ENCODE measurements at places on chromosomes 3 and 15. TPM values are rescaled to one million over a fixed set of nuclear protein-coding genes. Genes with fewer than 3 reads are reported as not detected.

DNA sequence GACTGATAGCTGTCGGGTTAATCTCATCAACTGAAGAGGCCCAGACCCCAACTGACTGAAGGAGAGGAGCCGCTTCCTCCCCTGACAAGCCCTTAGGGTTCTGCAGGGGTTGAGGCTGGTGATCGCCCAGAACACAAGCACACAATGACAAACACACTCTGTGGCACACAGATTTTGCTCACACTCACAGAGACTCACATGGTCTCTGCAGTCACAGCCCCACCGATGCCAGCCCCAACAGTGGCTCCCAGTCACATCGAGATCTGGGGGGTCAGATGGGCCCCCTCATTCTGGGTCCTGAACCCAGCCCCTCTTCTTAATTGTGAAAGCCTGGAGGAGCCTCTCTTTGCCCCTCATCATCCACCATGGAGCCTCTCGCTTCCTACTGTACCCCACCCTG, 16.7 kb downstream of the PTH1R start:
- no peak for DNase-seq

DNA sequence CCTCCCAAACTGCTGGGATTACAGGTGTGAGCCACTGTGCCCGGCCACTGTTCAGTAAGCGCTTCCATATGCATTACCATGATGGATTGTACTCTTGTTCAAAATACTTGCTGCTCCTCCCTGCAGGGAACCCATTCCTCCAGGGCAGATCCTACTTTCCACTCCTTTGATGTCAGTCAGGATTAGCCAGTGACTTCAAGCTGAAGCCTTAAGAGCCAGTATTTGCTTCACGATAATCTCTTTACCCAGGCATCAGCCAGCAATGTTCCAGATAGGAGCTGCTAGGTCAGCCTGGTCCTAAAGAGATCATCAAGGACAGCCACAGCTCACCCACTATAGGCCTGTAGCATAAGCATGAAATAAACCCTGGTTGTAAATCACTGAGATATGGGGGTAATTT, 96.5 kb upstream of the UBE2E2 start:
- no peak for DNase-seq

- DNase-seq: no peak
Observed at GRCh38 chr3:141439589-141439988, 47.2 kb upstream of the RASA2 start.

GRCh38 chr3:26198609-26199008, 408.7 kb downstream of the OXSM start:
- DNase-seq: no peak

DNA sequence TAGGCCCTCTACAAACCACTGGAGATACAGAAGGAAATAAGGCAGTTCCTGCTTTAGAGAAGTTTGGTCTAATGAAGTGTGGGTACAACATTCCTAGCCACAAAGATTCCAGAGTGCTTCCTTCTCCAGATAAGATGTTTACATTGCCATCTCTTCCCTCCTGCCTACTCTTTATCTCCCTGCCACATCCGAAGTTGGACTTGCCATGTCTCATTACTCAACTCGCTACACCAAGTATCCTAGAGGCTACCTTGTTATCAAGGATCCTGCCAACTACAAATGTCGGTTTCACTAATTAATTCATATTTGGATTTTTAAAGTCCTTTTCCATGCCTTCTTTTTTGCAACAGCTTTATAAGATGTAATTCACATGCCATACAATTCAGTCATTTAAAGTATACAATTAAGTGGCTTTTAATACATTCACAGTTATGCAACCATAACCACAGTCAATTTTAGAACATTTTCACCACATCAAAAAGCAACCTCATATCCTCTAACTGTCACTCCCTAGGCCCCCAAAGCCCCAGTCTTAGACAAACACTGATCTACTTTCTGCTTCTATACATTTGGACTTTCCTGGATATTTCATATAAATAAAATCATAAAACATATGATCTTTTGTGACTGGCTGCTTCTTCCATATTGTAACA, 53.7 kb upstream of the CSTA start:
- no peak for DNase-seq

DNA sequence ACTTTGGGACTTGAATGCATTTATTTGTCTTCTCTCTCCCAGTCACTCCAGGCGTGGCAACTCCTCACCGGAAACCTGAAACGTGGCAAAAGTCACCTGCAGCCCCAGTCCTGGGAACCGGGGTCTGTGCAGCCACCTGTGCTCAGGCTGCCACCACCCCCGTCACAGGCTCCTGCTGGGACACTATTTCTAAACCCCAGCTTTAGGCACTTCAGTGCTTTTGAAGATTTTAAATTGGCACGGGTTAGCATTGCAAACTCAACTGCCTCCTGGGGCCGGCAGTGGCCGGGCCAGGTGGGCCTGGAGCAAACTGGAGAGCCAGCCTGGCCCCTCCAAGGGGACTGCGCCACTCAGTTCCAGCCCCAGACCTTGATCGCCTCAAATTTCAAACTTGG, 146.7 kb upstream of the IQSEC1 start:
- DNase-seq: no peak

BRK1 gene
- 331 TPM for total RNA-seq

DNA sequence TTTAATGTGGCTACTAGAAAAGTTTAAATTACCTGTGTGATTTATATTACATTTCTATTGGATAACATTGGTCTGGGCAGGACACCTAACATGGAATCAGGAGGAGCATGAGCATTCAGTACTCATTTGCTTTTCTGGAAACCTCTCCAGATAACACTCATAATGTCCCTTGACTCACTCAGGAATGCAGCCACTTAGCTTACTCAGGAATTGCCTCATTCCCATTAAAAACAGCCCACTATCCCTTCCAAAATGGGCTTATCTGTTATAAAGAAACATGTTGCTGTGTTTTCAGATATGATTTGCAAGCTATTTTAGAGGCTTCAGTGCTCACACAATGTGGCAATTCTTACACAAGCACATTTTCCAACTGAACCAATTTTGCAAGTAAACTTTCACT, 17.1 kb downstream of the GBE1 start:
- DNase-seq: peak; percentile 89

- no peak for DNase-seq
Observed at GRCh38 chr3:138418601-138419206, 15.7 kb upstream of the ESYT3 start.

- DNase-seq: no peak
Observed at GRCh38 chr3:16508243-16508578, 5.3 kb downstream of the RFTN1 start.

KBTBD13 gene
- not detected for total RNA-seq

- DNase-seq: no peak
Observed at GRCh38 chr15:60917461-60918145, 311.5 kb downstream of the RORA start.

DNA sequence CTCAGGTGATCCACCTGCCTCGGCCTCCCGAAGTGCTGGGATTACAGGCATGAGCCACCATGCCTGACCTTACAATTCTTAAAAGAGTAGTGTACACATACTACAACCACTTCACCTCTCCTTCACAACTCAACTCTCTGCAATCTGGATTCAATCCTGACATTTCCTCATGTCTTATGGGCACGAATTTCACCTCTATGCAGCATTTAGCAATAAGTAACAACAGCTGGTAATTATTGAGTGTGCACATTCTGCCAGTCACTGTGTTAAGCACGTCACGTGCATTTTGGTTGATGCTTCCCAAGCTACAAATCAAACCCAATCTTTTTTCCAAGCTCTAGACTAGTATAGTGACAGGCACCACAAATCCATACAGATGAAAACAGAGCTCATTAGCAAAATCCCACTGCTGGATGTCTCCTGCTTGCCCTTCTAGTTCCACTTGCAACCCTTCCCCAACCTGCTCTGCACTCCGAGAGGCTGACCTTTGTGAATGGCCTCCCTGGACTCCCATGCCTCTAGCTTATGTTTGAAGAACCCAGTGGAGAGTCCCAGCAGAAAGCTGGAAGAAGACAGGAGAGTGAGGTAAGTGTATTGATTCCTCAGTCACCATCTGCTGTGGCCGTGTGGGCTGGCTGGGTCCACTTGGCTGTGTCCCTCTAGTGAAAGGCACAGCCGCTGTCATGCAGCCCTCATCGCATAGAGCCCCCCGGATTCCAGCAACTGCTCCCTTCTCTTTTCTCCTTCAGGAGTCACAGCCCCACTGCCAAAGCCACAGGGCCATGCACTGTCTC, 176.5 kb downstream of the MEX3B start:
- no peak for DNase-seq

- no peak for DNase-seq
Observed at GRCh38 chr15:73210630-73211029, 158.1 kb downstream of the HCN4 start.

DNA sequence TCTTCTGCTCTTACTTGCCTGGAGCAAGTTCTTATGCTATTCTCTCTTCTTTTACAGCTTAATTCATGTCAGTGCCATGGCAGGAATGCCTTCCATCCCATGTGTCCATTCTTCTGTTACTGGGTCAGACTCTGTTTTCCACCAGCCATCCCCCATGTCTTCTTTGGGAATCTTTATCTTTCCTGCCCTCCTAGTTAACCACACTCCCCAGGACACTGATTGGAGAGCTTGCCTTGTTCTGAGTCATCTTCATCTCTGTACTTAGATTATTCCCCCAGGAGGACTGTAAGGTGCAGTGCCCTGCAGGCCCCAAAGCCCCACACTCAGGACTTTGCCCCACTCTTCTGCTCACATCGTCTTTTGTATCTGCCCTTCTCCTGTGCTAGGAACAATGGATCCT, 3.6 kb downstream of the ABHD17C start:
- peak; percentile 44 for DNase-seq

DNA sequence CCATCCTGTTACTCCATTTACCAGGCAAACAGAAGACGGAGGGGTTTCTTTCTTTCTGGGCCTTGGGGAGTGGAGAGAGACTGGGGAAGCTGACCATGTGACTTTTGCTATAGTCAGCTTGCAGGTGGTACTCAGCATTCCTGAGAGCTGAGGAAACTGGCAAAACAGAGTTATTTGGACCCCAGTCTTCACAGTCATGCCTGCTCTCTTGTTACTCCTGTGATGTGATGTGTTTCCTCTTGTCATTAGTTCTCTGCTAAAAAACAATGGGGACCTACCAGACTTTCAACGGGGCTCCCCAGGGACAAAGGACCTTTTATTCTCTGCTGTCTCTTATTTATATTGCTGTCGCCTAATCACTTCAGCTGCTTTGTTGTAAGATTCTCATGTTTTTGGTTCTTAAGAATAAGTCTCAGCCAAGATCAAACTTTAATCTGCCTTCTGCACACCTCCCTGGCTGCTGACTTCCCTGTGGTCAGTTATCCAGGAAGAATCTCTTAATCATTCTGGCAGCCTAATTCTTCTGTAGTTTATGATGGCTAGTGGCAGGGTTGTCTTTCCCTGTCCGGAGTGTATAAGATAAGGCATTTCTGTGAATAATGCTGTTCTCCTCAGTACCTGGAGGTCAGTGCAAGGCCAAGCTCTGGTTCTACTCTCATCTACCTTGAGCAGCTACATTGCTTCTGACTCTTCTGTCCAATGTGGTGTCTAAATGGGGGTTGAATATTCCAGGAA, 8.8 kb downstream of the STARD9 start:
- DNase-seq: peak; percentile 13

- DNase-seq: no peak
Observed at GRCh38 chr15:89172921-89173320, 48.5 kb downstream of the RLBP1 start.

DNA sequence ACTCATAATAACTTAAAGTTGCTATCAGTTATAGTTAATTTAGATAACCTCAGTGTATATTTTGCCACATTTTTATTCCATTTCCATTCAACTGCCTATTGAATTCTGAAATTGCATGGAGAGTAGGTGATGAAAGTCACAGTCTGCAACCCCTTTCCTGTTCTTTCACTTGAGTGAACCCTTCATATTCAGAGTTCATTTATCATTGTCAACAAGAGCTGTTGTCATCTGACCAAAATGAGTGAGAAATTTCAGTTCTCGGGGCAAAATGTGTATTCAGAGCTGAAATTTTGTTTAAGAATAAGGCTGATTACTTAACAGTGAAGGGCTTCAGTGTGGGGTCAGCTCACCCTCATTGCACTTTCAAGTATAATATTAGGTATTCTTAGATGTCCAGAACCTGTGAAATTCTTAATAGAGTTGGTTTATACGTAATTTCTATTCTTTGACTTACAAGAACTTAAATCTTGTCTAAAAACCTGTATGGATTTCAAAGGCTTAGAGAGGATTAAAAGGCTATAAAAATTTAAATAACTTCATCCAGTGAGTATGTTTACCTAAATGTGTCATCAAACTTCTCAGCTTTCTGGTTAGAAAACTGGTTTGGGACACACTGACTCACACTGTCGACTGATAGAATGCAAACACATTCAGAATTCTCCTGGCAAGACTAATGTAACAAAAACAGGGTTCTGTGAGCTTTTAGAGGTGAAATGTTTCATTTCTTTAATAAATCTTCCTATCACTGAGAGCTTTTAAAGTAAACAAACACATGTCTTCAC, 92.2 kb downstream of the CMSS1 start:
- peak; percentile 24 for DNase-seq

GRCh38 chr15:29037997-29038705, 152.4 kb downstream of the APBA2 start:
- no peak for DNase-seq

DNA sequence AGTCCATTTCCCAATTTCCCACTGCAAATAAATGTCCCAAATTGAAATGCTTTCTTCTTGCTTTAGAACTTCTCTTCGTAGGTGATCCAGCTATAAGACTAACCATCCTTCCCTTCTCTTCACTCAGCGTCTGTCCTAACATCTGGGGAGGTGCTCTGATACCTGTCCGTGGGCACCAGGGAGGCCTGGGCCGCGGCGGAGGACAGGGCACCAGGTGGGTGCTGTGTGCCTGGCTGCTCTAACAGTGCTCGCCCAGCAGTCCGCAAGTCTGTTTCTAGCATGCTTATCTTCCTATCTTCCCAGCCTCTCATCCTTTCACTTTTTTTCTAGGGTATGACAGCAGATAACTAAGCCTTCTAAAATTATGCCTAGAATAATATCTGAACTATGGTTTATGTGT, 37.3 kb downstream of the NKIRAS1 start:
- no peak for DNase-seq

DNA sequence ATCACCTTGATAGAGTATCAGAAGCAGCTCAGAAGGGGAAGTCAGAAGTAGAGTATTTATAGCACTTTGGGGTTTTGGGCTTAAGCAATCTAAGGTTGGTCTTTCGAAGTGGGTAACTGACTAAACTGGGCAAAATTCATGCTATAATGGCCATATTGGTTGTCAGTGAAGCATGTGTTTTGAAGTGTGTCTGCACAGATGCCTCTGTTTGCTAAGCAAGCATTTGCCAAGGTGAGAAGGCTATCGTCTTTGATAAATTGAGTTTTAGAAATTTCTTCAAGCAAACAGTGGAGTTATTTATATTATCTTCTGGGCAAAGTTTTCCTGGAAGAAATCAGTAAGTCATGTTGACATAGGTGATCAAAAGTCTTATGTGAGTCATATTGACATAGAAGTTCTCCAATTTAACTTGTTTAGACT, 412.8 kb upstream of the TGFBR2 start:
- DNase-seq: no peak

Measured in RPMI7951 (cell line).